CD8-positive, alpha-beta T cell (primary cell): ENCODE measurements at places on chromosomes 1 and 21.
A peak's percentile ranks its signal among the peaks of the same experiment; 100 is the strongest.

DNA sequence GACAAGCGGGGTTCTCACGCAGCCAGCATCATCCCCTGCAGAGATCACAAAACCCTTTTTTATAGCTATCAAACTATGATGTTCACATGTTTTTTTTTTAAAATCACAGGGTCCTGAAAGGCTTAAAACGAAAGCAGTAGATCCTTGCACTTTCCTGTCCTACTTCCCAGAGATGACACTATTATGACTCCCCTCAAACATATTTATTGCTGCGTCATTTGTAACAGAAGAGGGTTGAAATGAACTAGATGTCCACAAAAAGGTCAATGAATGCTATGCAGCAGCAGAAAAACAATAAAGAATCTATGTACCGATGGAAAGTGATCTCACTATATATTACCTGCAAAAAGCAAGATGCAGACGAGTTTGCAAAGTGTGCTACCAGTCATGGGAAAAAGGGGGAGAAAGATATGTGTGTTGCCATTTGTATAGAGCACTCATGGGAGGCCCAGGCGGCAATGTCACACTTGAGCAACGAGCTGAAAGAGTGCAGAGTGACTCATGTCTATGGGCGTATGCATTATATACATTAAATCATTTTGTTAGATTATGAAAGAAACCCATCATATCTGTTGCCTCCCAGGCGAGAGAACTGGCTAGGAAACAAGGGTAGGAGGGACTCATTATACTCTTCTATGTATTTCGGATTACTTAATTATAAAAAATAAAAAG is 68.9 kb upstream of the PARP1 start:
- no peak for DNase-seq

DNA sequence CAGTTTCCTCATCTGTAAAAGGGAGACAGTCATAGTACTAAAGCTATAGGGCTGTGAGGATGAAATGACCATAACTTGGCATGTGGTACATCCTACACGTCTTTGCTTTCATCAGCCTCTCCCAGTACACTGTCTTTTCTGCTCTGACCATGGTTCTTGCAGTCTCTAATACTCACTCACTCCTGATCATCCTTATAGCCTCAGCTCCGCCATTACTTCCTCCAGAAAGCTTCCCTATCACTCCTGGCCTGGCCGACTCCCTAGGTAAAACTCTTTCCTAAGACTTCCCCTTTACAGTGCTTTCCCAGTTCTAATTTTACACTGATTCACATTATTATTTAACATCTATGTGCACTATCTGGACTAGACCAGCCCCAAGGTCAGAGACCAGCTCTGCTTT is 5.0 kb upstream of the MRPL24 start:
- DNase-seq: no peak

DNA sequence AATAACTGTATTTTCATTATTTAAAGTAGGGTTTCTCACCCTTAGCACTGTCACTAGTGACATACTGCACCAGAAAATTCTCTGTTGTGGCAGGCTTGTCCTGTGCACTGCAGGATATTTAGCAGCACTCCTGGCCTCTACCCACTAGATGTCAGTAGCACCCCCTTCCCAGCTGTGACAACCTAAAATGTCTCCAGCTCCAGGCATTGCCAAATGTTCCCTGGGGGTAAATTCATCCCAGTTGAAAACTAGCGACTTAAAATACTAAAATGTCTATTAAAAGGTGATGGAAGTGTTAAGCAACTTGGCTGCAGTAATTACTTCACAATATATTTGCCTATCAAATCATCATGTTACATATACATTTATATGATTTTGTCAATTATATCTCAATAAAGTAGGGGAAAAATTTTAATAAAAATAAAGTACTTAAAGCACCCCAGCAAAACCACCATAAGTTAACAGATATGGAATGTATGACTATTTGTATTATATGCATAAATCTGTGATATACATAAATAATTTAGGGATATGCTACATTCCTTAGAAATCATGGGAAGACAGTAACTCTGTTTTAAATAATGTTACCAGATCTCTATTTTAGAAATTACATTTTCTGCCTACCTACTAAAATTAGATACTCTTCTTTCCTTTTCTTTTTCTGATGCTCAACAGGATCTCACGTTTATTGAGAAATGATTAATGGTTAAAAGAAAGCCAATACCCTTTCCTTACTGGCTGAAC is 74.6 kb downstream of the ARID4B start:
- DNase-seq: peak; percentile 37

DNA sequence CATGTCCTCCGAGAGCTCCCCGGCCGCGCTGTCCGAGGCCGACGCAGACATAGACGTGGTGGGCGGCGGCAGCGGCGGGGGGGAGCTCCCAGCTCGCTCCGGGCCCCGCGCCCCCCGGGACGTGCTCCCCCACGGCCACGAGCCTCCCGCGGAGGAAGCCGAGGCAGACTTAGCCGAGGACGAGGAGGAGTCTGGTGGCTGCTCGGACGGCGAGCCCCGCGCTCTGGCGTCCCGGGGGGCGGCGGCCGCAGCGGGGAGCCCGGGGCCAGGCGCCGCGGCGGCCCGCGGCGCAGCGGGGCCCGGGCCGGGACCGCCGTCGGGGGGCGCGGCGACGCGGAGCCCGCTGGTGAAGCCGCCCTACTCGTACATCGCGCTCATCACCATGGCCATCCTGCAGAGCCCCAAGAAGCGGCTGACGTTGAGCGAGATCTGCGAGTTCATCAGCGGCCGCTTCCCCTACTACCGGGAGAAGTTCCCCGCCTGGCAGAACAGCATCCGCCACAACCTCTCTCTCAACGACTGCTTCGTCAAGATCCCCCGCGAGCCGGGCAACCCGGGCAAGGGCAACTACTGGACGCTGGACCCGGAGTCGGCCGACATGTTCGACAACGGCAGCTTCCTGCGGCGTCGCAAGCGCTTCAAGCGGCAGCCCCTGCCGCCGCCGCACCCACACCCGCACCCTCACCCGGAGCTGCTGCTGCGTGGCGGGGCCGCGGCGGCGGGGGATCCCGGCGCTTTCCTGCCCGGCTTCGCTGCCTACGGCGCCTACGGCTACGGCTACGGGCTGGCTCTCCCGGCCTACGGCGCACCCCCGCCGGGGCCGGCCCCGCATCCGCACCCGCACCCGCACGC is 547 bp downstream of the FOXD2 start:
- peak; percentile 18 for DNase-seq

DNA sequence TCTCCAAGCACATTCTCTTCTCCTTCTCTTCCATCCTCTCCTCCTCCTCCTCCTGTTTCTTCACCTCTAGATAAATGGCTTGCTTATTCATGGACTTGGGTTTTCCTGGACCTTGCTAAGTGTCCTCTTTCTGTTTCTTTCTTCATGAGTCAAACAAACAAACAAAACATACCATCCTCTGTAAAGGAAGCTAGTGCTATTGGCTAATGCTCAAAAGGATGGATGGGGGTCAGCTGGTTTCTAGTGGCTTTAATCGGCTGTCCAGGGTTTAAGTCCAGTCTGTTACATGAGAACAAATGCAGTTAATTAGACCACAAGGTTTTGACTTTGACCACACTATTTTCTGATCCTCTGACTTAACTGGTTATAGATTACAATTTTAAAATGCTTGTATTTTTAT is 83.8 kb upstream of the TSPAN2 start:
- no peak for DNase-seq
